ENCODE measurements at places on chromosomes 2 and 18.

GRCh38 chr2:234566622-234567021 lies 69.7 kb upstream of the ARL4C start:
- no peak for DNase-seq

GRCh38 chr2:37654932-37655841 lies 16.3 kb downstream of the CDC42EP3 start:
- DNase-seq, result no peak

DNA sequence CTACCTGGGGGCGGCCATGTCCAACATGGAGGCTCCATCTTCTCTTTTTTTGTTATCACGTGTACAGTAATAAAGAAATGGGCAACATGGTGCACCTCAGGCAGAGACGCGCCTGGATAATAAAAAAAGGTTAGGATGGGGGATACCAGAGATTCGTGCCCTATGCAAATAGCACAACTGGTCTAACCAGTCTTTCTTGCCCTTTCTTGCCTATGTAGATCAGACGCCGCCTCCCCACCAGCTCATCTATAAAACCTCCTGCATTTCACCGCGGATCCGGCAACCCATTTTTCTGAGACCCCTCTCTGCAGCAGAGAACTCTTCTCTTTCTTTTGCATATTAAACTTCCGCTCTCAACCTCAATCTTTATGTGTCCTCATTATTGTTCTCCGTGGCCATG lies 68.7 kb downstream of the MYL12B start:
- no peak for DNase-seq

GRCh38 chr18:35174093-35174731 lies 66.6 kb upstream of the ZNF397 start:
- no peak for DNase-seq

GRCh38 chr2:71563872-71564271 lies 110.5 kb downstream of the DYSF start:
- DNase-seq, result no peak

DNA sequence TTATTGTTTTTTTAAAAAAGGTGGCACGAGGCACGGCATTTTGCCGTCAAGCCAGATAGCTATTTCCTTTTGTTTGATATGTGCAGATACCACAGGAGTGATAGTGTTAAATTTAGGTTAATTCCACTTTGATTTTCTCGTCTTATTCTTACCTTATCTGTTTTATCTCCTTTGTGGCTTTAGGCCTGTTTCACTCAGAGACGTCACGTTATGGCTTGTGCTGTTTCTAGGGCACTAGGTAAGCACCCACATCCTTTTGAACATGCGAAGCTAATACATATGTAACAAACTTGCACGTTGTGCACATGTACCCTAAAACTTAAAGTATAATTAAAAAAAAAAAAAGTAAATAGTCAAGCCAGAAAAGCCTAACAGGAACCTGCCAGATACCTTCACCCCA lies 57.8 kb downstream of the C18orf63 start:
- peak; percentile 32 for DNase-seq

- DNase-seq, result no peak
These were observed 242.2 kb downstream of the LOXHD1 start for GRCh38 chr18:46414863-46415262.

- DNase-seq, result no peak
These were observed 204.6 kb downstream of the TRIB2 start for GRCh38 chr2:12921321-12921720.

DNA sequence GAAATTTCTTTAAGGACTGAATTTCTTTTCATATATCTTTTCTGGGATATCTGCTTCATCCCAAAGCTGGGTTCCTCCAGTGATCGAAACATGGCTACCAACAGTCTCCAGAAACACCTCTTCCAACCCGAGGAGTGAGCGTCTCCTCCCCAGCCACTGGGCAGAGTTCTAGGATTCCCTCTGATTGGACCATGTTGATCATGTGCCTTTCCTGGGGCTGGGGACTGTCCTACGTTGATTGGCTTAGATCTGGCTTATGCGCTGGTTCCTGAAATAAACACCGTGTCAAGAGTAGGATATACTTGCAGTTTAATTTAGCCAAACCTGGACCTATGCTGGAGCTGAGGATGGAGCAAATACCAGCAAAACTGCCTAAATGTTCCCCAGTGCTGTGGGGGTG lies 55.5 kb upstream of the SLC16A14 start:
- DNase-seq, result no peak

Measured in T-helper 9 cell (primary cell).